Activated gamma-delta T cell treated with anti-CD3 and anti-CD28 coated beads, Interleukin-2, amount 50 U/mL, for 16 hours (primary cell): ENCODE measurements at places on chromosomes 12 and 14.

DNA sequence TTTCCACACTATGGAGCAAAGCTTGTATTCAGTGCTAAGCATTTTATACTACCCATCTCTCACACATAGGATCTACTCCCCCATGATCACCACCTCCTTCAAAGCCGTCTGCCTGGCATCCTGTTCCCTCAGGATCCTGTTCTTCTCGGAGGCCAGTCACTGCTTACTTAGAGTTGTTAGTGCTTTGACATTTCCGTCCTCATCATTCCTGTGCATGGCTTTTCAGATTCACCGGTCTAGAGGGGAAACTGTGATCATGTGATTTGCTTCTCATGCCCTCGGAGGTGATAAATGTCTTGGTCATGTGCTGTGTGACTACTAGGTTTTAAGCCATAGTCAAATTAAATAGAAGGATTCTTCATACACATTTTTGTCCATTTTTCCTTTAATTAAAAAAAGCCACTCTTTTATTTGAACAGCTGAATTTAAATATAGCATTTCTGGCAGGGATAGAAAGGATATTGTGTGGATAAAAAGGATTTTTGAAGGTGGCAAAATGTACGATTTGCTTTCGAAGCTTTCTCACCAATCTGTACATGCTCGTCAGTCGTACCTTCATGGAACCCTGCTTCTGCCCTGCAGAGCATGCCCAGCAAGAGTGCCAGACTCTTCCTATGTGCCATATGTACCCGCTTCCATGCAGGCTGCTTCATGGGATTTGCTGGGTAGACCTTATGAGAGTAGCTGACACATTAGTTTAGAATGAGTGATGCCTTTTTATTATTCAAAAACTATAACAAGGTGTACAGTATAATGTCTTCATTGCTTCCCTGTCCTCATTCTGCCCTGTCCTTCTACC lies 53.3 kb downstream of the BMAL2 start:
- DNase-seq: no peak

GRCh38 chr14:59253527-59253926 lies 65.1 kb downstream of the DAAM1 start:
- DNase-seq: no peak

DNA sequence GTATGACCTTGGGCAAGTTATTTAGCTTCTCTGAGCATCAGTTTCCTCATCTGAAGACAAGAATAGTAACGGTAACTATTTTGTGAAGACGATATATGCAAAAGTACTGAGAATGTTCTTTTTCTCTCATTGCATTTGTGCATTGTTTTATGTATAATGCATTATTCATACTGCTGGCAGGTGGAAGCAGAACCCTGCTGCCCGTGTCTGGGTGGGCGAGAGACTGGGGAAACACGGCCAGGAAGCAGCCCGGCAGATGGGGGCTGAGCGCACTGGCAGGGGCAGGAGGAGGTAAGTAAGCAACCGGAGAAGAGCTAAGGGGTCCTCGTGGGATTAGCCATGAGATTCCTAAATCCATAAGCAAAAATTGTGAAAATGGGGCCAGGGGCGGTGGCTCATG lies 115.8 kb upstream of the MED13L start:
- DNase-seq: no peak

DNA sequence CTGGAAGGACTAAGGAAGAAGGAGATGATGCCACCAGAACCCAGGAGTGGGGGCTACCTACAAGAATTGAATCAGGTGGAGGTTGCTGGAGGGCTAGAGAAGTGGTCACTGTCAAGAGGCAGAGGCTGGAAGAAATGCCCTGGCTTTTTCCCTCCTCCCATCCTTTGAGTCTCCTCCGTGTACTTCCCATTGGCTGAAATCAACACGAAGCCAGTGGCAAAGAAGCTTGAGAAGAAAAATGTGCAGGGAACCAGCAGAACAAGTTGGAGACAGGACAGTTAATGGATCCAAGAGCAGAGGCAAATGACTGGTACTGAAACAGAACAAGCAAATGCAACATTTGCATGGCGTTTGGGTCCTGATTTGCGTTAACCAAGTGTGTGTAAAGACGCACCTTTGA lies 9.1 kb upstream of the FBLN5 start:
- no peak for DNase-seq

GRCh38 chr14:30974628-30975027 lies 50.8 kb upstream of the AP4S1 start:
- DNase-seq: no peak

- DNase-seq: no peak
These were observed 497.2 kb downstream of the FLRT2 start for GRCh38 chr14:86027144-86027543.

DNA sequence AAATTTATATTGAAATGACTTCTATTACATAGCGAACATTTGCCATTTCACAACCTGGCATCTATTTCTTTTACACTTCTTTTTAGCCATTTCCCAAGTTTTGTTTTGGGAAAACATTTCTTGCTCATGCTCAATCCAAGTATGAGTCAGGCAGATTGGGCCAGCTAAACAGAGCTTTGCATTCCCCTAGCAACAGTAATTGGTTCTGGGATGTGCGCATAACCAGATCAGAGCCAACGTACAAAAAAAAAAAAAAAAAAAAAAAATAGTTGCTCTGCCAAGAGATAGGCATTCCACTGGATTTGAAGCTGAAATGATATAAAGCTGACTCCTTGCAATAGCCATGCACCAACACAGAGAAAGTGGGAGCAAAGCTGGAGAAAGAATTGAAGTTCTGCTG lies 37.5 kb downstream of the PLCZ1 start:
- no peak for DNase-seq

DNA sequence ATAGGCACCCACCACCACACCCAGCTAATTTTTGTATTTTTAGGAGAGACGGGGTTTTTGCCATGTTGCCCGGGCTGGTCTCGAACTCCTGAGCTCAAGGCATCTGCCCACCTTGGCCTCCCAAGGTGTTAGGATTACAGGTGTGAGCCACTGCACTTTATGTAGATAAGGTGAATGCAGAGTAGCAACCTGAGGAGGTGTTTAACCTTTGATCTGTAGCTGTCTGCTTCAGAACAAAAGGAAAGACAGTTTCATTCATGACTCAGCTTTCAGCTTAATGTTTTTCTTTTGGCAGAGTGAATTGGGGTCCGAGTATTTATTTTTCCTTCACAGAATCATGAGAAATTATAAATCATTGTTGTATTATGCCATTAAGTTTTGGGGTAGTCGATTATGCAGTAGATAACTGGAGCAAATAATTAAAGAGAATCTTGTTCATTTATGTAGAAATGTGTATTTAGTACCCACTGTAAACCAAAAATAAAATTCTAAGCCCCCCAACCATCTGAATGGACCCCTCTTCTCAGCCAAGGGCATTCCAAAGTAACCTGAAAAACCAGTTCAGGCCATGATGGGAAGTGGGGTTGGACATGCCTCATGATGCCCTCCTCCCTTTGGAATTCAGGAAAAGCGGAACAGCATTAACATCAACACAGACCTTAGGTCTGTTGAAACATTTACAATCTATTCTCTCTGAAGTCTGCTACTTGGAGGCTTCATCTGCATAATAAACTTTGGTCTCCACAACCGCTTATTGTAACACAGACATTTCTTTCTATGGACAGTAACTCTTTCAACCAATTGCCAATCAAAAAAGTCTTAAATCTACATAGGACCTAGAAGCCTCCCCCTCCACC lies 10.7 kb upstream of the STX2 start:
- no peak for DNase-seq

- no peak for DNase-seq
These were observed 75.7 kb downstream of the PLEKHG7 start for GRCh38 chr12:92778525-92778924.

DNA sequence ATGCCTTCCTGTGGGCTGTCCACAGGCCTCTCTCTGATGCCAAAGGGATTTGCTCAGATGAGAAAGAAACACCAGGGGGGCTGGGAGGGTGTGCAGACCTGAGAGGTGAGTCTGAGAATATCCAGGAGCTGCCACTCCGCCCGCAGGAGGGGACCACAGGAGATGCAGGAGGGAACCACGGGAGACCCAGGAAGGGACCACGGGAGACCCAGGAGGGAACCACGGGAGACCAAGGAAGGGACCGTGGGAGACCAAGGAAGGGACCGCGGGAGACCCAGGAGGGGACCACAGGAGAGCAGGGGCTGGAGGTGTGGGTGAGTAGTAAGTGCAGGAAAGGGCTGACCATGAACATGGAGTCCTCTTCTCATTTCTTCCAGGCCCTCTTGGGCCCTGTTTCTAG lies 74.6 kb upstream of the SFSWAP start:
- no peak for DNase-seq

DNA sequence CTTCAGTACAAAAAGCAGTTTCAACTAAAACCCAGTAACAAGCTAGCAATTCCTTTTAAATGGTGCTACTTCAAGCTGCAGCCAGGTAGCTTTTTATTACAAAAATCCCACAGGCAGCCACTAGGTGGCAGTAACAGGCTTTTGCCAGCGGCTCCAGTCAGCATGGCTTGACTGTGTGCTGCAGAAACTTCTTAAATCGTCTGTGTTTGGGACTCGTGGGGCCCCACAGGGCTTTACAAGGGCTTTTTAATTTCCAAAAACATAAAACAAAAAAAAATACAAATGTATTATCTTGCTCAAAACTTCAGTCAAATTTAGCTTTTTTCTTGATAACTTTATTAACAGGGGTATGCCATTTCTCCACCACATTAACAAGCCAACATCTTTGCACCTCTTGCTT lies 3.6 kb upstream of the CLEC4E start:
- peak; percentile 69 for DNase-seq

- no peak for DNase-seq
These were observed 68.4 kb upstream of the DLK1 start for GRCh38 chr14:100658181-100658886.

DNA sequence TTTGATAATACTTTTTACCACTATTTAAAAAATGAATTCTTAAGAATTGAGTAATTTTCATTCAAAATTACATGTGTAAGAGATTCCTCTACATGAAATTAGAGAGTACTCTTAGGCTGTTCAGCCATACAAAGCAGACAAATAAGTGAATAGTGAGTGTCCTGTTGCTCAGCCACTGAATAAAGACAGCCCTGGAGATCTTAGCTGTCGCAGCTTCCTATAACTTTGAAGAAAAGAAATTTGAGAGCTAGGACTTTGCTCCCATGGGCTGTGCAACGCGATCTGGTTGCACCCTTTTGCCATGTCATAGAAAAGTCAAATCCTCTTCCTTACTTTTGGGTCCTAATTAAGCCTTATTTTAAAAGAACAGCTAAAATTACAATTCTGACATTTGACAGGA lies 40.9 kb upstream of the LRIG3 start:
- DNase-seq: no peak

DNA sequence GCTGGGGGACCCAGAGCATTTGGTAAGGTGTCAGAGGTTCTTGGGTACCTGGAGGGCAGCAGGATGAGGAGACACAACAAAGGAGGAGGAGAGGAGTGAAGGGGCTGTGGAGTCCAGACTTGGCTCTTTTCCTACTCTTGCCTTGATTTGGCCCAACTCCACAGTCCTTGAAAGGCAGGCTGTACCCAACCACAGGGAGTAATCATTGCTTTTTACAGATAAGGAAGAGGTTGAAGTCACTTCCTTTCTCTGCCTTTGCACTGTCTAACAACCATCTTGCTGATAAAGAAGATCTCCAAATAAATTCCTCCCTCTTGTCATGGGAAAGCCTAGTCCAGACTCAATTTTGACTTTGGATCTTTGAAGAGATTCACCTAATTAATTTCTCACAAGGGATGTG lies 226.8 kb upstream of the HMGA2 start:
- DNase-seq: no peak

DNA sequence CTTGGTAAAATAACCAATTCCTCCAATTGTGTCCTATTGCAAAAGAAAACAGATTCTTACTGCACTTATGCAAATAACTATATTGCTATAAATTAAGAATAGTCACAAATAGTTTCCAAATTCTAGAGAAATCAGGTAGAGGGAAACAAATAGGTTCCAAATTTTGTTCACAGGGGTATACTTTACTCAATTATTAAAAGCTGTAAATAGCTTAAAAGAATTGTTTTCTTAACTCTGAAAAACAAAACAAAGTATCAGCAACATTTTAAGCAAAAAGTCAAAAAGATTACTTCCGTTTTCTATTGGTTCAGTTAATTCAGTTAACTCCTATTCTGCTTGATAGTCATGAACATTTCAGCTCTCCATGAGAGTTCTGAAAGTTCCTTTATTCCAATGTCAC lies 85.6 kb upstream of the PPP4R3A start:
- DNase-seq: no peak

DNA sequence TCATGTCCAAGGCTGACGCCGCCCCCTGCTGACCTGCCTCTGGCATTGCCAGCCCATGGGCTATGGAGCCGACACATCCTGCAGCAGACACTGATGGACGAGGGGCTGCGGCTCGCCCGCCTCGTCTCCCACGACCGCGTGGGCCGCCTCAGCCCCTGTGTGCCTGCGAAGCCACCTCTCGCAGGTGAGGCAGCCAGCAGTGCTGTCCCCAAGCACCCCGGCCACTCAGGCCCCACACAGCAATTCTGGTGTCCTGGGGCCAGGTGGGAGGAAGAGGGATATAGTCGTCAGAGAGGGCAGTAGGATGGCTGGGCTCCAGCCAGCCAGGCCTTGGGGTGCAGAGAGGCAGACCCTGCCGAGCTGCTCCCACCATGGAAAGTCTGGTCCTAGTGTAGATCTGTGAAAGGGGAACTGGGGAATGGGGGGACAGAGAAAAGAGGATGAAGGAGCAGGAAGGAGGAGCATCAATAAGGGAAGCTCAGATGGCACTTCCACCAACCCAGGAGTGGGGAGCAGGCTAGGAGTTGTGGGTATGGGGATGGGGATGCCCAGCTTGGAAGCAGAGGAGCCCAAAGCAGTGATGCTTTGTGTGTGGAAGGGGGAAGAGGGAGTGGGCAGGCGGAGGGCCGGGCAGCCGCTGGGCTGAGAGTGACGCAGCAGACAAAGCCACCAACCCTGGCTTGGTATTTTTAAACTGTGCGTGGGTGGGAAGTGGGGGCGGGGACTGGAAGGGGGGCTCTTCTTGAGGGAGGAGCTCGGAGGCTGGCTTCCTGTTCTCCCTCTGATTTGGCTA lies 4.7 kb downstream of the NAB2 start:
- DNase-seq: peak; percentile 65

DNA sequence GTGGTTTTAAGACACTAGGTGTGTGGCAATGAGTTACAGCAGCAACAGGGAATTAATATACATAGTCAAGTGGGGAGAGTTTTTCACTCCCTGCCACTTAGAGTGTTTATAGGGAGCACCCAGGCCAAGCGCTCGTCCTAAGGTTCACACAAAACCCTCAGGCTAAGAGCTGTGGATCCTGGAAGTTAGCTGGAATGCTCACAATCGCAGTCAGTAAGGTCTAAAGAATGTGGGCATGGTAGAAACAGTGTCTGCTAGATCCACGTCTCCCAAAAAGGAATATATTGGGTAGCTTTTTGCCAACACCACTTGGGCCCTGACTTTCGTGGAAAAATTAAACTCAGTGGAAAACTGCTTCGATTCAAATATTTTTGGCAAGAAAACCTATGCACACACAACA lies 36.6 kb downstream of the STAB2 start:
- DNase-seq: no peak

- DNase-seq: no peak
These were observed 158.9 kb downstream of the SLC5A8 start for GRCh38 chr12:101051151-101051550.

- peak; percentile 86 for DNase-seq
These were observed 21.6 kb upstream of the CACNA2D4 start for GRCh38 chr12:1939801-1940607.
